HTR-8/SVneo (cell line): ENCODE measurements at places on chromosomes 16 and 17.
A peak's percentile ranks its signal among the peaks of the same experiment; 100 is the strongest.

DNA sequence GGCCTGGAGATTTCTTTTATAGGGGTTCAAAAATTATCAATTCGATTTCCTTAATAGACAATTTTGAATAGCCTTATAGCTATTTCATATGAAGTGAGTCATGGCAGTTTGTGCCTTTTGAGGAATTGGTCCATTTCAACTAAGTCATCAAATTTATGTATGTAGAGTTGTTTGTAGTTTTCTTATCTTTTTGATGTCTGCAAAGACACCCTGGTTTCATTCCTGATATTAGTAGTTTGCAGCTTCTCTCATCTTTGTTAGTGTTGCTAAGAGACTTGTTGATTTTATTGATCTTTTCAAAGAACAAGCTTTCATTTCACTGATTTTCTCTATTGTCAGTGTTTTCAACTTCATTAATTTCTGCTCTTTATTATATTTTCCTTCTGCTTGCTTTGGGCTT is 44.2 kb downstream of the N4BP1 start:
- DNase-seq: no peak

- peak; percentile 82 for DNase-seq
Measured at GRCh38 chr16:66457888-66458287, 30.8 kb downstream of the BEAN1 start.

GRCh38 chr17:17848311-17849082 is 11.7 kb upstream of the SREBF1 start:
- DNase-seq: no peak

- no peak for DNase-seq
Measured at GRCh38 chr17:66411520-66411919, 109.1 kb downstream of the PRKCA start.

DNA sequence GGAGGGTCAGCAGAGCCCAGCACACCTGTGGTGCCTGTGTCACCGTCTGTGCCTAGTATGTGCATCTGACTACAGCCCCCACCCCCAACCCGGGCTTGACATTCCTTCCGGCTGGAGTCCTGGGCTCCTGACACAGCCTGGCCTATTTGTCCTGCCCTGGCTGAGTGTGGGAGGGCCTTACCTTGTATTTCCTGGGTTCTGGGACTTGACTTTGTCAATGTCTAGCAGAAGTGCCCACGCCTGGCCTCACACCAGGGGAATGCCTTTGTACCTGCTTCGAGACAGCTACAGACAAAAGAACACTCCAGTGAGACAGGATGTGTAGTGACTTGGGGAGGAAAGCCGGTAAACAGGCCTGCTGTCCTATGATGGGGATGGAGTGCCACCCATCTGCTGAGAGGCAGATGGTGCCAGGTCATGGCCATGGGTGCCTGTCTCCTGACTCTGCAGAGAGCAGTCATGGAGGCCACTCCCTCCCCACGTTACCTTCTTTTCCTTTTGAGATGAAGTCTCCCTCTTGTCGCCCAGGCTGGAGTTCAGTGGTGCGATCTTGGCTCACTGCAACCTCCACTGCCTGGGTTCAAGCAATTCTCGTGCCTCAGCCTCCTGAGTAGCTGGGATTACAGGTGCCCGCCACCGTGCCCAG is 42.8 kb downstream of the TNFRSF13B start:
- no peak for DNase-seq

GRCh38 chr17:7019839-7020519 is 2.9 kb upstream of the BCL6B start:
- DNase-seq: no peak

DNA sequence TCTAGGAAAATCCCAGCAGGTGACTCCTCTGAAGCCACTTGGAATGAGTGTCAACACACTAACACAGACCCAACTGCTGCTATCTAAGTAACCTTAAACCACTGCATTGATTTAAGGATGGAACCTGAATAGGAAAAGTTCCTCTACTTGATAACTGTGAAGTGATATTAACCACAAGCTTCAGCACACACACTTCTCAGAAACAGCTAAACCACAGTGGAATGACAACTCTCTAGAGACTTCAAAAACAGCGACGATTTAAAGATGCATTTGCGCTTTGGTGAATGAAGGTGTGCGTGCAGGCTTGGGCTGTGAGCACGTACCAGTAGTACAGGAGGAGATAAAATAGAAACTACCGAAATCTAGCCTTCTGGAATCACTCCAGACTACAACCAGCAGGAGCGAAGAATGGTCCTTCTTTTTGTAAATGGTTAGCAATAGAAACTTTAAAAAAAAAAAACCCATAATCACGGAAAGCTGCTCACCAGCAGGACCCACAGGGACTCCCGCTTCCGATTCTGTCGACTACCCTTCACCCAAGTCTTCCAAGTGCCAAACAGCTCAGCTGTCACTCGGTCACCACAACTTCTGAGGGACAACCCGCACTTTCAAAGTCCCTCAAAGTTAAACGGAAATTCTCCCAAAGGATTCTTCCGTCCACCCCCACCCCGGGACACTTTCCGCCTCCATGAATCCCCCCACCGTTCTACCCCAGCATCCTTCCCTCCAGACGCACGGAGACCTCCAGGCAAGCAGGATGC is 137.7 kb upstream of the CORO6 start:
- peak; percentile 46 for DNase-seq

DNA sequence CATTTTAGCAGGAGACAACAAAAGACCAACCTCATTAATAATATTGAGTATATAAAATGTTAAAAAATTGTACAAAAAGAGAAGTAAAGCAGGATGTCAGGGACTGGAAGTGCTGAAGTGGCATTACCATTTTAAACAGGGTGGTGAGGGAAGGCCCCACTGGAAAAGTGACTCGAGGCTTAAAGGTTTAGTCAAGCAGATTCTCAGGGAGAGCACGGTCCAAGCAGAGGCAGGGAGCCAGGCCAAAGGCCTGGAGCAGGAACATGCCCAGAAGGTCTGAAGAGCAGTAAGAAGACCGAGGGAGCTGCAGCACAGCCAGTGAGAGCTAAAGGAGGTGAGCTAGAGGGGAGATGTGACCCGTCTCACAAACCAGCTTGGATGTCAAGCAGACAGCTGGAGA is 7.6 kb downstream of the XPO6 start:
- no peak for DNase-seq

- no peak for DNase-seq
Measured at GRCh38 chr16:26442321-26442720, 624.4 kb upstream of the C16orf82 start.

DNA sequence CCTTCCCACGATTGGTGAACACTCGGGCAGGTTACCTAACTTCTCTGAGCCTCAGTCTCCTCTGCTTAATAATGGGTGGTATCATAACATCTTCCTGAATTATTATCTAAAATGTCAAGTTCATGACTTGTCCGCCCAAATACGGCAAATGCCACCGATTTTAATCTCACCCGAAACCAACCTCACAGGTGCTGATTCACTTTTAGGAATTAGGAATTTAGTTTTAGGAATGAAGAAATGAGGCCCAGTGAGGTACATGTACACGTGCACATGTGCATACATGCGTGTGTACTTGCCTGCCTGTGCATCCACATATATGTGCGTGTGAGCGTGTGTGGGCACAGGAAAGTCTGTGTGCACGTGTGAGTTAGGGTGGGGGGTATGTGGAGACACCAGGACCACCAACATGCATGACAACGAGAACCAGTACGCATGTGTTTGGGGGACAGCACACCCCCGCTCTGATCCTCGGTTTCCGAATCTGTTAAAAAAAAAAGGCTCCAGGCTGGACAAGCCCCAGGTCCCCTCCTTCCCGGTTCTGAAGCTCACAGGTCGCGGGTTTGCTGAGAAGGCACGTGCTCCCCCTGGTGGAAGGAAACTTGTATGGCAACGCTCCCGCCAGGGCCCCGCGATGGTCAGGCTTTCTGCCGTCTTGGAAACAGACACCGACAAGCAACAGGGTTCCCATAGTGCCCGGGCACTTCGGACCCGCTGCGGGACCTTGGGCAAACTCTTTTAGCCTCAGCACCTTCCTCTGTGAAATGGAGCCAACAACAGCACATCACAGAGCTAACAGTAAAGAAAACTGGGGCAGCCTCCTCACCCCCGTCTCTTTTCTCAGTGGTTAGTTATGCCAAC is 219.2 kb downstream of the RBFOX3 start:
- peak; percentile 84 for DNase-seq

DNA sequence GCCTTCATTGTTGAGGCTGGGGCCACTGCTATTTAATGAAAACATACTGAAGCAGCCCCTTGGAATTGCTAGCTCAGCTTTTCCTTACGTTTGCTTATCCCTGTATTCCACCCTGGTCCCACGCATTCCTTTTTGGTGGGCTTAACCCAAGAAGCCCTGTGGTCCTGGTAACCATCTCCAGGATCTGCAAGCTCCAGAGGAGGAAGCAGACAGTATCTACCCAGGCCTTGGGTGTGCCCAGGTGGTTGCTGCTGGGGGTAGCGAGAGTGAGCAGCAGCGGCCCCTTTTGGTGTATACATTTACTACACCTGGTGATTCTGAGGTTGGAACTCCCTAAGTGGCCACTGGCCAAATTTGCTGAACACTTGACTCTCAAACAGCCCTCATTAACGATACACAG is 97.7 kb downstream of the CBLN1 start:
- DNase-seq: no peak

DNA sequence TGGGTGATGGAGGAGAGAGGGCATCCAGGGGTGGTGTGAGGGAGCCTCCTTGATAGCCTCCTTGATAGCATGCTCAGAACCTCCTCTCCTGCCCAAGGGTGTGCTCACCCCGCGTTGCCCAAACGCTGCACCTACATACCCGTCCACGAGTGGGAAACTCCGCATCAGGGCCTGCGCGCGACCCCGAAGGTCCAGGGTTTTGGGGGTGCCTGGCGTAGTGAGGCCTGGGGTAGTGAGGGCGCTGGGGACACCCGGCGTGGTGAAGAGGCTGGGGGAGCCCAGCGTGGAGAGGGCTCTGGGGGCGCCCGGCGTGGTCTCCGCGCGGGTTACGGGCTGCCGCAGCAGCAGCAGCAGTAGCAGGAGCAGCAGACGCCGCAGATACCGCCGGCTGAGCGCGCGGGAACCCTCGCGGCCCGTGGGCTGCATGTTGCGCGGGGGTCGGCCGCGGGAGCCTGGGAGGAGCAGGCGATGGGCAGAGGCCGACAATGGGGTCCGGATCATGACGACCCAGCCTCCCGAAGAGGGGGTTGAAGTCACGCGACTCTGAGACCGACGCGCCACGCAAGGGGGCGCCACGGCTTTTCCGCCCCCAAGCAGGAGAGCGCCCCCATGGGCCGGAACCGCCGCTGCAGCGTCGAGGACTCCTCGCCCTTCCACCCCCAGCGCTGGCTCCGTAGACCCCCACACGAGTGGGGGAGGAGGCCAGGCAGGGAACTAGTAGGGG is at the start of gene DPEP3:
TSS of gene DPEP3 (minus strand) at position 545 of the 724 bp plus-strand sequence. CDS start at position 426, 119 bp downstream.
- no peak for DNase-seq

- peak; percentile 84 for DNase-seq
Measured at GRCh38 chr17:65560628-65561451, 608 bp downstream of the AXIN2 start.

GRCh38 chr17:66892246-66892645 is 57.3 kb downstream of the CACNG5 start:
- DNase-seq: no peak

DNA sequence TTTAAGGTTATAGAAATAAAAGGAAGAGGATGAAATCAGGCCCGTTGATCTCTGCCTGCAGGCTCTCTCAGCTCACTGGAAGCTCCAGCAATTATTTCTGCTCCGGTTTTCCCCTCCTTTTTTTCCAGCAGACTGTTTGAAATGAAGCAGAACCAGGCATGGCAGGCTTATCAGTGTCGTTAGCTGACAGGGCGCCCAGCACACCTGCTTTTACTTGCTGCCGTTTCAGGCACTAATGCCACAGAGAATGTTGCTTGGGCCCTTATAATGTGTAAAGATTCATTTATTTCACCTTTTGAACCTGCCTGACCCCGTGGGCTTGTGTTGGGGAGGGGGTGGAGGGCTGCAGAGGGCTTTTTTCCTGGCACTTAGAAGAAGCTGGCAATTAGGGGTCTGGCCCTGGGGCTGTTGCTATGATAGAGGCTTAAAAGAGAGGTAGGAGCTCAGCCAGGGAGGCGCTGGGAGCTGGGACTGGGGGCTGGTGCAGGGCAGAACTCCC is 108.1 kb downstream of the IRX3 start:
- DNase-seq: no peak

GRCh38 chr17:81223762-81224130 is 981 bp upstream of the CEP131 start:
- DNase-seq: no peak

- no peak for DNase-seq
Measured at GRCh38 chr16:87075319-87075860, 241.8 kb downstream of the C16orf95 start.

DNA sequence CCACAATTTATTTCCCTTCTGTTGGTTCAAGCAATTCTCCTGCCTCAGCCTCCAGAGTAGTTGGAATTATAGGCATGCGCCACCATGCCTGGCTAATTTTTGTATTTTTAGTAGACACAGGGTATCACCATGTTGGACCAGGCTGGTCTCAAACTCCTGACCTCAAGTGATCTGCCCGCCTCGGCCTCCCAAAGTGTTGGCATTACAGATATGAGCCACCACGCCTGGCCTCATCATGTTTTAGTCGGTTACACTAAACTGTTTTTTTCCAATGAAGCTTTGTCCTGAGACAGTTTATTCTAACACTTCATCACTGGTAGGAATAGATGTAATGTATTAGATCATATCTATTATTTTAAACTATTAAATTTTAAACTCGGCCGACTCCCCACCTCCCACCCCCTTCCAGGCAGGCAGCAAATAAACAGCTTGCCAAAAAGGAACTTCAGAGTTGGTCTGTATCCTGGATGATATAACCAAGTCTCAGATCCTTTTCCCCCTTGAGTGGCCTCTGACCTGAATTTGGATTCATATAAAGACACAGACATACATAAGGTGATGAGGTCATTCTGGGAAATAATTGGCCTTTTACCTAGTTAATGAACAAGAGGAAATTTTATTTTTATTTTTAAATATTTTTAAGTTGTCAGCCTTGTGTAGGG is 18.4 kb upstream of the CORO6 start:
- no peak for DNase-seq

DNA sequence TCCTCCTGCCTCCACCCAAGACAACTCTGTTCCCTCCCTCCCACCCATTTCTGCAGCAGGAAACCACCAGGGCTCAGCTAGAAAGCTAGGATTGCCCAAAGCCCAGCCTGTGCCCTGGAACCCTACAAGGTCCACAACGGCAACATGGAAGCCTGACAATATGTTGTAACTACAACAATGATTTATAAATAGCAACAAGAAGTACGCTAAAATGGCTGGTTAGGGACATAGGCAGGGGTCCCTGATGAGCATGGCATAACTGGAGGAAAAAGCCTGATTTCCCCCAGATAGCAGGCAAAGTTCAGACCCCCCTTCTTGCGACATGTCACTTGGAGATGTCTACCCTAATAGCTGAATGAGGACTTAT is 6.6 kb downstream of the ST3GAL2 start:
- DNase-seq: no peak

GRCh38 chr16:3096362-3096761 is 2.7 kb downstream of the ZSCAN10 start:
- DNase-seq: no peak
